ENCODE measurements at places on chromosomes 4 and X.

GRCh38 chrX:70128071-70128470 lies 5.2 kb upstream of the IGBP1 start:
- DNase-seq = no peak

DNA sequence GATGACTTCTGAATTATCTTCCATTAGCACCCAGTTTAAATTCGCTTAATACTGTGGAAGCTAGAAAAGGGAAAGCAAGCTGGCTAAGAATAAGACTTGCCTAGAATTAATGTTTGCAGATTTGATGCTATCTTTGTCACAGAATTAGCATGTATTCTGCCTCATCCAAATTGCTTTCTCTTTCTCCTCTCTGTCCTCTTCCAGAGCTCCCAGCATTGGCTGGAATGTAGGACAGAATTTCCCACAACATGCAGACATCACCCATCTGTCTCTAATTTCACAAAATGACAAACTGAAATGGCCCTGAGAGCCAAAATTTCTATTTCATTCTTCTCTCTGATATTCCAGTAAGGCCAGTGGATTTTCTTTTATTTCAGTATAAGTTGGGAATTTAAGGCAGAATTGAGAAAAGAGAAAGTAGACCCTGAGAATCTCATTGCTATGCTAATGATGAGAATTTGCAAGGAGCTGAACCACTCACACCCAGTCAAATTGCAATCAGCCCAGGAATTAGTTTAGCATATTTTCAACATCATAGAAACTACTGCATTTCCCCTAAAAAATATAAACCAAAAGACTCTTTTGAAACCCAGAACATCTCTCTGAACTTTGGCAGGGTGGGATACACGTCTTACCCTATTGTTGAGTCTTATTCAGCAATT lies 188.8 kb downstream of the RCHY1 start:
- no peak for DNase-seq

DNA sequence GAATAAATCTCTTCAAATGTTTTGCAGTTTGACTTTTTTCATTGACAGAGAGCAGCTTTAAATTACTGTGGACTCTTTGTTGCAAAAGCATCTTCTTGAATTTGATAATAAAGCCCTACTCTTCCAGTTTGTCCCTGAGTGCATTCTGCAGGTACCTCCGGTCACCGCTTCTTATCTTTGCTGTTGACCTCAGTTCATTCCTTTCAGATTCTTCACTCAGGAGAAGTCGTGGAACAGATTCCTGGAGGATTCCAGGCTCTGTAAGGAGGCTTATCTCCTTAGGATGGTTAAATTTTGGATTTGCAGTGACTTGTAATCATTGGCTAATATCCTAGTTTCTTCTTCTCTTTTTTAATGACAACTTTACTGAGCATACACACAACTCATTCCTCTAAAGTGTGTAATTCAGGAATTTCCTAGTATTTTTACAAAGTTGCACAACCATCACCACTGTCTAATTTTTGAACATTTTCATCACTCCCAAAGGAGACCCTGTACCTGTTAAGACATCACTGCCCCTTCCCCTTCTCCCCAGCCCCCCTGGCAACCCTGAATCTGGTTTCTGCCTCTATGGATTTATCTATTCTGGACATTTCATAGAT lies 22.0 kb downstream of the TBL1X start:
- DNase-seq = no peak

DNA sequence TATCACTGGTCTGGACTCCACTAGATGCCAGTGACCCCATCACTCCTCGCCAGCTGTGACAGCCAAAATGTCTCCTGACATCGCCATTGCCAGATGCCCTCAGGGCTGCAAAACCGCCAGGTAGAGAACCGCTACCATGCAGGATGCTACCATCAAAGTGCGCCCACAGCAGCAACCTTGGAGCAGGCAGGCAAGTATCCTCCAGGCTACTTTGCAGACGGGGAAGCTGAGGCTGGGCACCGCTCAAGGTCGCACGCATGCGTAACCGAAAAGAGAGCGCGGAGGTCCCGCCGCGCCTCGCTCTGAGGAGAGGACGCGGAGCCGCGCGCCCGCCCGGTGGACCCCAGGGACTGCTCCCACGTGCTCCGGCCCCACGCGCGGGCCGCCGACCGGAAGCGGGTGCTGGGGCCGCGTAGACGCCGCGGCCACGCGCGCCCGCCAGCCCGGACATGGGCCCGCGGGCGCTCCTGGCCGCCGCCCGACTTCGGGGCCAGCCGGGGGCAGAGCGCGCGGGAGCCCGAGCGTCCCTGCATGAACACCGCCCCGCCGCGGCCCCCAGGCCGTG lies at the start of gene STS:
STS (plus strand) TSS at position 300 of the 565 bp plus-strand sequence. CDS start 105,488 bp downstream, outside the sequence.
- peak; percentile 57 for DNase-seq

GRCh38 chr4:30456716-30457115 lies 263.5 kb upstream of the PCDH7 start:
- no peak for DNase-seq

GRCh38 chr4:118682928-118683327 lies 2.3 kb upstream of the METTL14 start:
- DNase-seq = peak; percentile 22

DNA sequence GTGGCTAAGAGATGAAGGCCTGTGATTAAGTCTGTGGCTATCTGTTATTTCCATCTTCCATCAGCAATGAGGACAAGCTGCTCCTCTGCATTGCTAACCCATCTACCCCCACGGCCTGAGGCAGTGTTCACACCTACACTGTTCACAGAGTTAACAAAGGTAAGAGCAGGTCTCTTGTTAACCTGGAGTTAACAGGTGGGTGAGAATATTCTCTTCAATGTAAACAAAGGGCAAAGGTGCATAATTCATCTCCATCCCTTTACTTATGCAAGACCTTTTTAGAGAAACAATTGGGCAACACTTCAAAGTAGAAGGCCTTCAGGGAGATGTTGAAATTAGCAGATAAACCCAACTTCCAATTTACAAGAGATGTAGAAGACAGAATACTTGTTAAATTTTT lies 2.8 kb downstream of the SLC35A2 start:
- no peak for DNase-seq

DNA sequence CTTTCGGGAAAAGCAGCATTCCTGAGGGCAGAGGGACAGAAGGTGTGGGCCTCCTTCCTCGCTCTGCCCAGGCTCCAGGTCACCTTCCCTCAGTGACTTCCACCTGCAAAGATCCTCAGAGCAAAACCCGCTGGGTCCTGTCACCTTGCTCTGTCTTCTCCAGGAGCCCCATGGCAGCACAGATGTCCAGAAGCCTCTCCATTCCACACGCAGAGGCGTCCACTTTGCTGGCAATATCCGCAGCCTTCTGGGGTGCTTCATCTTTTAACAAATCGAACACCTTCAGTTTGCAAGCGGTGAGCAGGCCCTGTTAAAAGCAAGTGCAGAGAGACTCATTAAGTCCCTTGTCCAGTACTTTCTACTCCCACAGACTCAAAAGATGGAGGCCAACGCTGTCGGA lies 27.3 kb downstream of the ASMTL start:
- no peak for DNase-seq

DNA sequence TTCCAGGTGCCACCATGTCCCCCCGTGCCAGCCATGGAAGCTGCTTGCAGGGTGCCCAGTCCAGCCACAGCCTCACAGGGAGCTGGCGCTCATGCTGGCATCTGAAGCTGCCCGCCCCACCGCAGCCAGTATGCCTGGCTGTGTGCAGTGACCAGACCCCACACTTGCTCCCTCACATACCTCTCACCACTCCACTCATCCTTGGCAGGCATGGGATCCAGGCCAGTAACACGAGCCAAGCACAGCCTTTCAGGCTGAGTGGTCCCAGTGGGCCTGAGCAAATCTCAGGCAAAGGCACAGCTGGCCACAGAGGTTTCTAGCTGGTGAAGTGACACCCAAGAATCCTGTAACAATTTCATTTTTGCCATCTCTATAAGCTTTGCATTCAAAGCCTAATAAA lies 48.4 kb upstream of the SEC24B start:
- no peak for DNase-seq

DNA sequence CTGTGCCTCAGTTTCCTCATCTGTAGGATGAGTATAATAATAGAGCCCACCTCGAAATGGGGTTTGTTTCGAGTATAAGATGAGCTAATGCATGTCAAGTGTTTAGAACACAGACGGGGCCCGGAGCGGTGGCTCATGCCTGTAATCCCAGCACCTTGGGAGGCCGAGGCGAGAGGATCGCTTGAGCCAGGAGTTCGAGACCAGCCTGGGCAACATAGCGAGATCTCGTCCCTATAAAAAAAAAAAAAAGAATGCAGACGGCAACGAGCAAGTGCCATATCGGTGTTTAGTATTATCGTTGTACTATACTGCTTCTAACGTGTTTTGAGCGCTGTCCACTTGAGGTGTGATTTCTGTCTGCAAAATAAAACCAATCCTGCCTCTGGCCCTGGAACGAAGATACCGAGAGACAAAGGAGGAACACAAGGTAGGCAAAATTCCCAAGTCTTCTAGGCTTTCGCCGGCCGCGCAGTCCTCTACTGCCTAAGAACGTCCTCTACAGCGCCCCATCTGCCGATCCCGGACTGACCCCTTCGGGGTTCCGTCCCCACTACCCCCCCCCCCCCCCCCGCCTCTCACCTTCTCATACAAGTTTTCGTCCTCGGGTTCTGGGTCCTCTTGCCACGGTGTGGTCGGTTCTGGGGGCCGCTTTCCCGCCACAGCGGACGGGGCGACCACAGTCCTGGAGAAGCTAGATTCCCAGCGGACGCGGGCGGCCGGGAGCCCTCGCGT lies 442 bp downstream of the NDUFB11 start:
- peak; percentile 63 for DNase-seq
